ENCODE measurements at places on chromosomes 5 and 9. TPM values are rescaled to one million over a fixed set of nuclear protein-coding genes. Genes with fewer than 3 reads are reported as not detected.

Gene INSL4
- not detected for total RNA-seq

Gene MCTP1
- 29.3 TPM for total RNA-seq

Gene KIF12
- total RNA-seq: not detected

Gene MARCOL
- not detected for total RNA-seq

Gene PRDM12
- 0.29 TPM for total RNA-seq

Gene PTPRD
- total RNA-seq: not detected

Gene PARP8
- total RNA-seq: 24.5 TPM

Gene PJA2
- 56.9 TPM for total RNA-seq

Measured in MCF 10A (cell line).